Osteoblast (primary cell): ENCODE measurements at places on chromosomes 11 and 22. TPM values are rescaled to one million over a fixed set of nuclear protein-coding genes. Genes with fewer than 3 reads are reported as not detected.

The MUC6 gene
- total RNA-seq: not detected in 2 replicates

The OR51V1 gene
- not detected in 2 replicates for total RNA-seq

The YPEL4 gene
- 0.59 and 0.72 TPM in 2 replicates for total RNA-seq

The PLEKHA7 gene
- 0.29 and 1.1 TPM in 2 replicates for total RNA-seq

The NXPE1 gene
- total RNA-seq: not detected in 2 replicates

- peak; percentile 57 for DNase-seq
Measured at GRCh38 chr11:66363187-66363601, 8.4 kb downstream of the SLC29A2 start.

DNA sequence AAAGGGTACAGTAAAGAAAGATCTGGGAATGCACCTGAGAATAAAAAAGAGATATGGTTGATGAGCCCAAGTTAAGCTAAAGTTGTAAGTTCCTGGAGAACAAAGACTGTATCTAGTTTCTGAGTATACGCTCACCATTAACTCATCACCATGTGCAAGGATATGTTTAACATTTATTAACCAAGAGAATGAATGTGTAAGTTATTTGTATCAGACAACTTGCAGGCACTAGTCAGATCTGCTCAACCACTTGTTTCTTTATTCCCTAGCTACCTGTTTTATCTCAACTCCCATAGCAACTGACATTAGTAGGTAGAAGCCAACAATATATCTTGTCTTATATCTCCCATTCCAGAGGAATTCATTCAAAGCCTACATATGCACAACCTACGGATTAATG, 74.9 kb upstream of the KCNA4 start:
- DNase-seq: no peak

- no peak for DNase-seq
Measured at GRCh38 chr11:121141066-121141465, 40.0 kb downstream of the TECTA start.

GRCh38 chr11:64863391-64864060, 14.9 kb downstream of the EHD1 start:
- DNase-seq: peak; percentile 91

DNA sequence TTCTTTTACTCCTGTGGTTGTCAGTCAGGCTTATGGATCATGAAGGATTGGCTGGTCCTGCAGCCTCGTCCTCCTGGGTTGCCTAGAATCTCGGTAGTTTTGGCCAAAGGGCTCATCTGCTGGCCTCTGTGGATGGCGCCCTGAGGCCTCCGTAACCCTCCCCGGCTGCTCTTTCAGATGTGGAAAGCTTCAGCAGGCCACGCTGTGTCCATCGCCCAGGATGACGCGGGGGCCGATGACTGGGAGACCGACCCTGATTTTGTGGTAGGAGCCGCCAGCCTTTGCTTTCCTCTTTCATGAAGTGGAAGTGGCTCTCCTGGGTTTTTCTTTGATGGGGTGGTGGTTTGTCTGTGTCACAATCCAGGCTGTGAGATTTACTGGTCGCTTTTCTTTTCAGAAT, 8.8 kb downstream of the CTTN start:
- peak; percentile 10 for DNase-seq
